ENCODE measurements at places on chromosomes 2 and 18. TPM values are rescaled to one million over a fixed set of nuclear protein-coding genes. Genes with fewer than 3 reads are reported as not detected.

STAT4 gene
- 7.1 TPM for total RNA-seq

GRCh38 chr2:37493425-37493824 lies 149.0 kb downstream of the QPCT start:
- DNase-seq: no peak

DNA sequence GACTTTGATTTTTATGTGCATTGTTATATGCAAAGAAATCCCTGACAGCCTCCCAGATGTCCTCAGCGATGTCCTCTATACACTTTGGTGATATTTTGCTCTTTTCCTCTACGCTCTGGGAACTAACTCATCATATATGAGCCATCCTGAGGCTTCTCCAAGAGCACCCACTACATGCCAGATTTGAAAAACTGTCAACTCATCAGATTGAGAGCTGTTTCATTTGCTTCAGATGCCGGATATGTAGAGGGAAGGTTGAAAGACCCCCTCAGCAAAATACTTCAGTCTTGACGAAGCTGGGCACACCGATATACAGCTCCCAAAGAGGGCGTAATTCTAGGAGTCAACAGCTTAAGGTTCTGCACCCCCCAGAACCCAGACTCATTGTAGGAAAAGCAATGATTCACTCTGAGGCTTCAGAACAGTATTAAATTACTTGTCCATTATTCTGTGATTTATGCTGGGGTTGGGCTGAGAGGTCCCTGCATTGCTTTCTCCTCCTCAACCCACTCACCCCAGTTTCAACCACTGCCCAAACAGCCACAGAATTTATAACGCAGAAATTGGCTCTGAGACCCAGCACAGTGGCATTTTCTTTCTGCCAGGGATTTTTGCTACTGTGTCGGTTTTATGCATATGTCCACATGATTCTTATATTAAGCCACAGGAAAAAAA lies 341.8 kb downstream of the ALK start:
- DNase-seq: no peak

DNA sequence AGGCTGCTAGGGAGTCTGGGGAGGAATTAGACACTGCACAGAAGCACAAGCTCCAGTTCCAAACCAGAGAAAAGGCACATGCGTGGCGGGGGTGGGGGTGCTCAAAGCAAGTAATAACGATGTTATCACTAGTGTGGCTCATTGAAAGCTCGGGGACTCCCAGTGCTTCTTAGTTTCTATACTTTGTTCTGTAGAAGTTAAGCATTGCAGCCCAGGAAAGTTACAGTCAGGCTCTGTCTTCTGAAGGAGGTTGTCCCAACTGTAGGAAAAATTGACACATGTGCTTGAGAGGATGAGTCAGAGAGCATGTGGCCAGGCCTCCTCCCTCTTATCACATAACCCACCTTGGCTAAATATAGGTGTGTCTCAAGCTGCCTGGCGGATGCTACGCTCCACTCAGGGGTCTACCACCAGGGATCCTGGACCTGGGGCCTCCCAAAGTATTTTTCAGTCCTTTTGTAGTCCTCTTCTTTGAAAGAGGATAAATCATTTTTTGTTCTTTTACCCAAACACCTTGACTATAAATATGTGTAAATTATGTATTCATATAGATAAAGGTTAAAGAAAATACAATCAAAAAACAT lies 3.8 kb downstream of the GALNT5 start:
- no peak for DNase-seq

DNA sequence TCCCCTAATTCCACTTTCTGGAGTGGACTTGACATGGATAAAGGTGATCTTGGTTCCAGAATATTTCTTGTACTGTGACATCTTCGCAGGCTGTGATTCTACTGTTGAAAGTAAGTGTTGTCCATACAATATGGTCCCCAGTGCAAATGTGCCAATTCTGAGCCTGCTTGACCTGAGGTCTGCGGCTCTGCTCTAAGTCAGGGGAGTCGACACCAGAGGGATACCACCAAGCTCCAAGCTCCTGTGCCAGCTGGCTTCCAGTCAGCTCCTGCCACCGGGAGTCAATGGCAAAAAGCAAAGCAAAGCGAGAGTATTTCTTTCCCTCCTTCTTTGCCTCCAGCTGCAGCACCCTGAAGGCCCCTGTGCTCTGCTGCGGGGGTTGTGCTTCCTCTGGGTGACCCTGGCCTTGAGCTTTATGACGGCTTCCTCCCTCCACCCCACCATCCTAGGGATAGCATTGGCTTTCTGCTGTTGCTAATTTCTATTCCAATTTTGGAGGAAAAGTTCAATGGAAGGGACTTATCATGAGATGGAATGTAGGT lies 50.4 kb downstream of the SLC35F5 start:
- DNase-seq: no peak

DNA sequence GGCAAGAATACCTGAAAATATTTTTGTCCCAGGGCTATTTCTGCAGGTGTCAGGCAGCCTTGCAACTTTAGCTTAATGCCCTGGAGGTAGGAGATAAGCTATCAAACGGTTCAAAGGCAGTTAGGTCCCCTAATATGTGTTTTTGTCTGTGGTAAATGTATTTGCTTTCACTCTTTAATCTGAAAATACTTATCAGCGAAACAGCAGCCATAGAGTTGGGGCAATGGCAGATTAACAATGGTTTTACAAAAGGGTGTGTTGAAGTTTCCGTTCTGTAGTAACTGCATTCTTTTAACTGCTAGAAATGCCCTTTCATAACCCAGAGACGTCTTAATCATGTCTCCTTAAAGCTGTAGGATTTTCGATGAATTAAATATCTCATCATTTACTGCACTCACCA lies 265.0 kb upstream of the TRIB2 start:
- DNase-seq: no peak

DNA sequence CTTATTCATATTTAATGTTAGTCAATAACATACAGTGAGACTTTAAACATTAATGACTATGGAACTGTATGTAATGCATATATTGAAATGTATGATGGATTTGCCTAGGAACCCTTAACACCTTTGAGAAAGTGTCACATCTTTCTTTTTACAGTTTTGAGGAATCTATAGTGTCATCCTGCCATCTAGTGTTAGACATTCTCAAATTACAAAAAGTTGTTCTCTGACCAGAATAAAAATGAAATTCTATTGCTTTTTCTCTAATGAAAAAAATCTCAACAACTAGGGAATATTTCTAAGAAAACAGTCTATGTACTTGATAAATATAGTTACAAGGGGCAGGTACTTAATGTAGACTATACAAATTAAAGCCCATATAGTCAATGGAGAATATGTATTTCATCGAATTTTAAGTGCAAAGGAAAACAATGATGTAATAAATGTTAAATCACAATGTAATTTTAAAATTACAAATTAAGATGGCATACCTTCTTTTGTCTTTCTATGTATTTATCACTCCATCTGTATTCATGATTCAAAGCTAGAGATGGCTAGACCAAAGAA lies 5.1 kb upstream of the CALCRL start:
- no peak for DNase-seq
